NCI-H1417 (cell line): ENCODE measurements at places on chromosomes 13 and 19.

DNA sequence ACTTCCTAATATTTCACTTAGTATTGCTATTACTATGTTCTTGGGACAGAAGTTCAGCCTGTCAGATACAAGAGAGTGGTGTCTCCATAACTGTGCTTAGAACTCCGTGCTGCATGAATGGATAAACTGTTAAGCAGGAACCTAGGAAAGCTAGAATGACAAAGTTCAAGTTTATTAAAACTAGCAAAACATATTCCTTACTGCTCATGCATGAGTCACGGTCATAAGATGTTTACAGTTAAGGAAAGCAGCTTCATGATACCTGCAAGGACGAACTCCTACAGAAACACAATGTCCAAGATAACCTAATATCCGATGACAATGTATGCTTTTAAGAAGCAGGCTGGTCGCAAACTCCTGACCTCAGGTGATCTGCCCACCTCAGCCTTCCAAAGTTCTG is 6.0 kb upstream of the ZNF765 start:
- no peak for DNase-seq

GRCh38 chr19:23116802-23117571 is at the start of gene ZNF730:
TSS of gene ZNF730 (plus strand) at chr19:23117025. CDS start at chr19:23117174, 149 bp downstream.
- DNase-seq = no peak

- no peak for DNase-seq
These were observed 6.8 kb downstream of the ADPRHL1 start for GRCh38 chr13:113446488-113446854.

DNA sequence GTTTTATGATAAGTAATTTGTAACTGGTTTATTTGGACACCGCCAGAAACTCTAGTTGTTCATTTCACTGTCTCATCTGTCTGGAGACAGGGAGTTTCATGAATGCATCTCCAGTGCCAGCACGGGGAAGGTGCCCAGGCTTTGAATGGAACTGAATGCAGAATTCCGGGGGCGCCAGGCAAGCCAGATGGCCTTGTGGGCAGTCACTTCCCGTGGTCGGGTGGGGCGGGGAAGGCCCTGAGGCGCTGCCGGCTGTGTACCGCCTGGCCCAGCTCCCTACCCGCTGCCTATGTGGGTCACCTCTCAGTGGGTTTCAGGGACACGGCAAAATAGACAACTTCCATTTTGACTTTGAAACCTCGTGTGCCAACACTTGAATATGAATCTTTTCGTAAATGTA is 28.8 kb upstream of the MCF2L start:
- DNase-seq = no peak

DNA sequence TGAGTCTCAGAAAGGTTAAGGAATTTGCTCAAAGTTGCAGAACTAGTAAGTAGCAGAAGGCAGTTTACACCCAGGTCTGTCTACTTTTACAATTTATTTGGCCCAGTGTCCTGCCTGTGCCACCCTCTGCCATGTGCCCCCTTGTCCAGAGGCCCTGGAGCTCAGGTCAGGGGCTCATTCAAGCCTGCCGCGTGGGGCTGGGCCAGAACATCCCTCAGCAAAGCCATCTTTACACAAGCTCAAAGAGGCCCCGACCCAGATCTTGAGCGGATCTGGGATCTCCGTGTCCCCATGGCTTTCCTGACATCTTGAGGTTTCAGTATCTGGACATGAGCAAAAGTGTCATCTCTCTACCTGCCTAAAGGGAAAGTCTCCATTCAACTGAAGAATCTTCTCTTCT is 76.4 kb upstream of the VSTM2B start:
- DNase-seq = no peak

DNA sequence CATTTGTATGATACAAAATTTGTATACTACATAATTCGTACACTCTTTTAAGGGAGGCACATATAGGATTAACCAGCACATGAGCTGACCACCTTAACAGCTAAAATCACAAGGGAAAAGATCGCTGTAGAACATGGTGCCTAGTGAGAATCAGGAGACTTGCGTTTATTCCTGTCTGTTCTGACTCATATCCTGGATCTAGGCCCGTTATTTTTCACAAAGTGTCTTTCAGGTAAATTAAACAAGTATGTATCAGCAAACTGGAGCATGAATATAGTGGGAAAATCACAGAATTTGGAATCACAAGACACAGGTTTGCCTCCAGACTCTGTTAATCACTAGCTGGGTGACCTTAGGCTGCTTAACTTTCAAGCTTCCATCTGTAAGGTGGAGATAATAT is 47.5 kb upstream of the ESD start:
- no peak for DNase-seq

GRCh38 chr13:113080901-113081521 is 24.6 kb upstream of the F7 start:
- DNase-seq = no peak

DNA sequence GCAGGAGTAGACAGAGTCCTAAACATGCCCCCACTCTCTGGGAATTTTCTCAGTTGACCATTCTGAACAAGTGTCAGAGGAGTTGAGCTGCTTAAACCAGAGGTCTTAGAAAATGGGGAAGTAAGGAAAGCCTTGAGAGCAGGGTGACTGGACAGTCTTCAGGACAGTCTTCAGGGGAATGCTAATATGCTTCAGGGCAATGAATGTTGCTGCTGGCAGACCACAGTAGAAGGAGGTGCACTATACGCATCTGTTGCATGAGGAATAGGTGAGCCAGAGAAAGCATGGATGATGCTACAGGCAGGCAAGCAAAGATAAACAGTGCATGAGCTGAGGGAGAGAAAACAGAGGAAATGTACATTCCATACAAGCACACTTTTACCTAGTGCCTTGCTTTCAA is 196.6 kb upstream of the GPR12 start:
- DNase-seq = no peak

DNA sequence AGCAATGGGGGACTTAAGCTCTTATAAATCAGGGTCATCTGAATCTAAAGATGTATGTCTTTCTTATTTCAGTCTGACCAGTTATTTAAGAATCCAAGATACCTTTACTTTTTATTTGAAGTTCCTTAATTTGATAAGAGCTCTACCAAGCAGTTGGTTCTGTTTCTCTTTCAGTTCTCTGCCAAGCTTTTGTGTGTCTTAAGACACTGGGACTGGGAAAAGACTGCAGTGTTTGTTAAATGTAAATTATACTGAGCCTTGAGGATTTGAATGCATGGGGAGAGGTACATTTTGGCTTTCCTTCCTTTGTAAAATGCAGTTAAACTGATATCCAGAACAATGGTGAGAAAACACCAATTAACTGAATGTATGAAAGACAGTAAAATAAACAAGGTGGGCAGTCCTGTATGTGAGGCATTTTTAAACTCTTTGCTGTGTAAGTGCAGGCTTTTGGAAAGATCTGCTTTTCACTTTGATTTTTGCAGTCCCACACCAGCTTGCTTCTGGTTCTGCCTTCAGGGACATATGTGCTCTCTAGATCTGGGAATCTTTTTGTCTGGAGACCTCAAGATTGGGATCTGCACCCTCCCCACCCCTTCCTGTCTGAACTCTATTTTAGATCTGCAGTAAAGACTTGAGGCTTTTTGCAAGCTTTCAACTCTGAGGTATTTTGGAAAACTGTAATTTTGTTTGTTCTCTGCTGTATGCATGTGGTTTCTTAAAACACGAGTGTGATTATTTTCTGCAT is 77.6 kb downstream of the LRCH1 start:
- DNase-seq = no peak

GRCh38 chr13:22325761-22326160 is 654.9 kb downstream of the FGF9 start:
- no peak for DNase-seq

DNA sequence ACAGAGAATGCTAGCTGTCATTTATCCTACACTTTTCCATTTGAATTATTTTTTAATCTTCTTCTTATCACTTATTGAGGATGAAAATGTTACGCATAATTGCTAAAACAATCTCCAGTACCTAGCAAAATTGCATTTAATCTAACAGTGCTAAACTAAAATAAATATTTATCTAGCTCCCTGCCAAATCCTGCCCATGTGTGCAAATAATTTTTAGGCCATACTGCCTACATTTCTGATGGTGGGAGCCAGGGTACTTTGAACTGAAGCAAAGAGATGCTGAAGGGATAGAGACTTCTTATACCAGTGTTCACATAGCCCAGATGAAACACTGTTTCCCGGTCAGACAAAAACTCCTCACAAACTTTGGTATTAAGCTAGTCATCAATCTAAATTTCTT is 1268.7 kb upstream of the PCDH20 start:
- peak; percentile 64 for DNase-seq

DNA sequence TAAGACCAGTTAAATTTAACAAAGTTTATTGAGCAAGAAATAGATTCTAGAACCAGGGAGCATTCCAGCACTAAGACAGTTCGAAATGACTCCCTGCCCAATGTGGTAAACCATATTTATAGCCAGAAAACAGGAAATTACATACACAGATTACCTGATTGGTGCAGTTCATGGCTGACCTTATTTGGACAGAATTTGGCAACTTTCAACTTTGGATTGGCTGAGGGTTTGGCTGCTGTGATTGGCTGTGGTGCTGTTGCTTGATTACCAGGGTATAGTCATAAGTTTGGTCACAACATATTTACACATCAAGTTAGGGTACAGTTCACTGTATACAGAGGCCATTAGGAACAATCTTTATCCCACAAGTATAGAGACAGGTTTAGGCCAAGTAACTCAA is 984.8 kb upstream of the MIR17HG start:
- no peak for DNase-seq
